ENCODE measurements at places on chromosomes 3 and 15. TPM values are rescaled to one million over a fixed set of nuclear protein-coding genes. Genes with fewer than 3 reads are reported as not detected.

The LRIG1 gene
- 37.9 TPM for total RNA-seq

GRCh38 chr3:141305436-141305835 is 62.9 kb upstream of the ZBTB38 start:
- DNase-seq, result no peak

- DNase-seq, result no peak
Measured at GRCh38 chr3:59364496-59364895, 314.7 kb upstream of the CFAP20DC start.

DNA sequence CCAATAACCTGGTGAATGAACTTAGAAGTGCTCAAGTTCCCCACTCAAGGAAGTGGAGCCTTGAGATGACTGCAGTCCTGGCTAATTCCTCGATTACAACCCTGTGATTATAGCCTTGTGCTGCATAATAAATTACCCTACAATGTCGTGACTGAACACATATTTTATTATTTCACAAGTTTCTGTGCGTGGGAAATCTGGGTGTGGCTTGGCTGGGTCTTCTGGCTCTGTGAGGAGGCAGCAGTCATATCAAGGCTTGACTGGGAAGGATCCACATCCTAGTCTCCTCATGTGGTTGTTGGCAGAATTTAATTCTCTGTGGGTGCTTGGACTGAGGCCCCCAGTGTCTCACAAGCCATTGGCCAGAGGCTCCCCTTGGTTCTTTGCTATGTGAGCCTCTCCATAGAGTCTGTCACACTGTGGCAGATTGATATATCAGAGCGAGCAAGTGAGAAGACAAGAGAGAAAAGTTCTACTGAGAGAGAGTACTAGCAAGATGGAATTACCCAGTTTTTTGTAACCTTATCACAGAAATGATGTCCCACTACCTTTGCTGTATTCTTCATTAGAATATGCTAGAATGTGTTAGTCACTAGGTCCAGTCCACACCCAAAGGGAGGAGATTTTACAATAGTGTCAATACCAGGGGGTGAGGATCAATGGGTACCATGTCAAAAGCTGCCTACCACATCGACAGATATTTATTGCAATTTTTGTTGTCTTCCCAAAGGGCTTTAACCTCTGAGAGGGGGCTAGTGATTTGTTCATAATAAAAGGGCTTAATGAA is 102.8 kb upstream of the TBC1D5 start:
- DNase-seq, result no peak

GRCh38 chr3:98376631-98377030 is 13.8 kb upstream of the OR5K3 start:
- no peak for DNase-seq

DNA sequence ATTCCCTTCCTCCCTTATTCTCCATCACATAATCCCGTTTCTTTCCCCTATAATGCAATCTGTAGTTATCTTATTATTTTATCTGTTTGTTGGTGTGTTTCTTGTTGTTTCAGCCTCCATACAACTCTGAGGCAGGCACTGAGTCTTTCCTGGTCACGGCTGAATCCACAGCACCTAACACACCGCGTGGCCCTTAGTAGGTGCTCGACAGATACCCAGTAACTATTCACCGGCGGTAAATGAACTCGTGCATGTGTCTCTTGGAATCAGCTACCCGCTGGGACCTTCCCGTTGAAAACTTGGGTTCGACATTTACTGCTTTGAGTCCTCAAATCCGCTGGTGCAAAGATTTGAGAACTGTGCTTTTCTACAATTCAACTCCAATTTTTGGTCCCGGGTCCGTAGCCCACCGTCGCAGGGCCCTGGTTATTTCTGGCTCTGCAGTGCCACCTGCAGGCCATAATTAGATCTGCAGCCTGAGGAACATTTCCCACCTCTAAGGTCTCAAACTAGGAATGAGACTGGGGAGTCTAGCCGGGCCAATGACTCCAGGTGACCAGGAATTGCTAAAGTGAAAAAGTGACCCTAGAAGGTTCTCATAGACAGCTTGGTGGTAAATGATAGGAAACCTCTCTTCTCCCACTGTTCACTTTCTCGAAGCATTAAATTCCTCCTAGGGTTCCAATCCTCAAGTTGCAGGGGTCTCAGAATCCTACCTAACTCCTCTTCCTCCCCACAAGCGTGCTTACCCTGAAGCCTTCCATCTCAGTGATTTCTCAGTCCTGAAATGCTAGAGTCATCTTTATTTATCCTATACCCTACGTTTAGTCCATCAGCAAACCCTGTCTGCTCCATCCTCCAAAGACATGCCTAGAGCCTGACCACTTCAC is 40.0 kb upstream of the TRH start:
- peak; percentile 8 for DNase-seq

Data from CD8-positive, alpha-beta memory T cell (primary cell).